ENCODE measurements at places on chromosomes 1 and 21.

- no peak for DNase-seq
Observed at GRCh38 chr1:25707280-25708016, 90.9 kb downstream of the MAN1C1 start.

DNA sequence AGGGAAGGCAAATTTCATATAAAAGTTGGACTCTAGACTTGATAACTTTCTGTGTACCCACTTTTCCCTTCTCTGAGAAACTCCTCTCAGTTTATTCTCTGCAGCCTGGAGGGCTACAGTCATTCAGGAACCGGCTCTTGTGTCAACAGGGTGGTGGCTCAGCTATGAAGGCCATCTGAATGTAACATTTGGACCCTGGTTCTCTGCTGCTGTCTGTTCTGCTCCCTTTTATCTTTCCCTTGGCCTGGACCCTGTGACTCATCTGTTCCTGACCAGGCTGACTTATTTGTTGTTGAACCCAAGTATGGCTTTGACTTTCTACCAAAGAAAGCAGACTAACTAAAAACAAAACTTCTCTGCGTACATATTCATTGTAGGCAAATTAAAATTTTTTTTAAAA, 75.4 kb downstream of the CENPF start:
- peak; percentile 58 for DNase-seq

DNA sequence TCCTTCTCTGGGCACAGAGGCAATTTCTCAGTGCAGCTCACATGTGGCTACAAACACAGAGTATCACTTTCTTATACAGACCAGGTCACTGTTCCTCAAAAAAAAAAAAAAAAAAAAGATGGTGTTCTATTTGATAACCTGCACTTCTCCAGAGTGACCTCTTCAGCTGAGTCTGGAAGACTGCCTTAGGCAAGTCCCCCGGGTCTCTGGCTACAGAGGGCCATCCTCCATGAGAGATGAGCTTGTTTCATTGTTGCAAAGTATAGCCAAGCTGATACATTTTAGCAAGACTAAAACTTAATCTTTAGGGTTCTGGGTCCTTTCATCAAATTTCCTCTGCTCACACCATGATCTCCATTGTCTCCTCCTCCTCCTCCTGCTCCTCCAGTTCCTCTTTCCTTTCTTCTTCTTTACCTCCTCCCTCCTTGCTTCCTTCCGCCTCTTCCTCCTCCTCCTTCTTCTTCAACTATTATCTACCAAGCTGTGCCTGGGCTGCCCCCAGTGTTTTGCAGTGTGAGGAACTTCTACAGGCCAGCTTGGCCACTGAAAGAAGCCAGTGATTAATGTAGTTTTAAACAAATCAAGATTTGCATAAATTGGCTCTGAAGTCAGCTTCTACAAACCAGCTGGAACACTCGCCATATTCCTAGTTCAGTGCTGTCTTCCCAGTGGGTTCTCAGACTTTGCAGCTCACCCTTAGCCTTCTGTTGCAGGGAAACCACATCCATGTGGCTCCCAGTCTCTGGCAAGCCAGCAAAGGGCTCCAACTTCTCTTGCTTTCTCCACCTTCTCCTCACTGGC, 139.4 kb downstream of the RUNX1 start:
- no peak for DNase-seq

DNA sequence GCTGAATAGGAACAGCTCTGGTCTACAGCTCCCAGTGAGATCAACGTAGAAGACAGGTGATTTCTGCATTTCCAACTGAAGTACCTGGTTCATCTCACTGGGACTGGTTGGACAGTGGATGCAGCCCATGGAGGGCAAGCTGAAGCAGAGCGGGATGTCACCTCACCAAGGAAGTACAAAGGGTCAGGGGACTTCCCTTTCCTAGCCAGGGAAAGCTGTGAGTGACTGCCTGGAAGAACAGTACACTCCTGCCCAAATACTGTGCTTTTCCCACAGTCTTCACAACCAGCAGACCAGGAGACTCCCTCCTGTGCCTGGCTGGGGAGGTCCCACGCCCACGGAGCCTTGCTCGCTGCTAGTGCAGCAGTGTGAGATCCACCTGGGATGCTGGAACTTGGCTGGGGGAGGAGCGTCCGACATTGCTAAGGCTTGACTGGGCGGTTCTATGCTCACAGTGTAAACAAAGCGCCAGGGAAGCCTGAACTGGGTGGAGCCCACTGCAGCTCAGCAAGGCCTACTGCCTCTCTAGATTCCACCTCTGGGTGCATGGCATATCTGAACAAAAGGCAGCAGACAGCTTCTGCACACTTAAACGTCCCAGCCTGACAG, 14.7 kb downstream of the CR1L start:
- DNase-seq: no peak

DNA sequence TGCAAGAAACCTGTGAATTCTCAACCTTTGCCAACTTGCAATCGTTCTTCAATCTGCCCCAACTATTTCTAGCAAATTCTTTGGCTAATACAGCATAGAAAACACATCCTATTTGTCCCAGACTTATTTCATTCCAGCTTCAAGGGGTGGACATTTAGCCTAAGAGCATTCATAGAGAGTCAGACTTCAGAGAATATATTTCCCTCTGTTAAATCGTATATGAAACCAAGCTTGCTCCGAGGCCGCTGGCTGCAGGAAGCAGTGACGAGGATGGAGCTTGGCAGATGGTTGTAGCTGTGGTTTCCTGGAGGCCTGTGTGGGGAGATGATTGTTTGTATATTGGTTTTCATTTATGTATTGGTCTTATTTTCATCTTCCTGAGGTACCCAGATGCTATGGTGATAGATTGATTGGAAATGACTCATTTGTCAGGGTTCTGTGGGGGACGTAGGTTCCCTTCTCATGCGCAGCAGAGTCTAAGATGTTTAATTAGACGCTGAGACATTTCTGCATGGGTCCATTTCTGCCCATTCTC, 26.1 kb downstream of the MAN1C1 start:
- DNase-seq: peak; percentile 57

- no peak for DNase-seq
Observed at GRCh38 chr1:36894824-36895223, 139.5 kb downstream of the GRIK3 start.

GRCh38 chr1:174982971-174983689, 16.6 kb upstream of the CACYBP start:
- DNase-seq: no peak

- no peak for DNase-seq
Observed at GRCh38 chr1:39666772-39667171, 5.1 kb downstream of the NT5C1A start.

DNA sequence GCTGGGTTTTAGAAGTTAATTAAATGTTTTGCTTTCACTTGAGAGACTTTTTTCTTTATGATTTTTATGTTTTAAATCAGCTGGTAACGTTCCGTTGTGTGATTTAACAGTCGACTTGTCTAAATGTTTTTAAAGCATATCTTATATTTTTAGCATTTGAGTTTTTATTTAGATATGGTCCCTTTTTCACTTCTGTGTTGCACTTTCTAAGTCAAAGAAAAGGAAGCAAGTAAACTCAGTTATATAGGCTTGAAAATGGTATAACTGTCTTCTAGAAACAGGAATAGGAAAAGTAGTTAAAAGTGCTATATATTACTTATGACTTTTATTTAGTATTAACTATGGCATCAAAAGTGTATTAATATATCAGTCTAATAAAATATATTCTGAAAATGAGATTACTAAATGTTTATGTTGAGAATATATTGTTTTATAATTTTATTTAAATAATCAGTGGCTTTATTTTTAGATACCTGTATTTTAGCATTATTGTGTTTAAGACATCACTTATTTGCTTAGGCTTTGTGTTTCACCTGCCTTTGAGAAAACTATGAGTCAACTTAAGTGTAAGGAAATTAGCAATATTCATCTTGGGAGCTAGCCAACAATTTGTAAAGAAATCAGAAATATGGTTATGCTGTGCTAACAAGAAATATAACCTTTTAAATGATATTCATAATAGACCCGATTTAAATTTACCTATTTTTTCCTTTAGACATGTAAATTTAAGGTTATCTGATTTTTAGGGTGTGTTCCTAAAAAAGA, 60.5 kb downstream of the RABGAP1L start:
- no peak for DNase-seq

DNA sequence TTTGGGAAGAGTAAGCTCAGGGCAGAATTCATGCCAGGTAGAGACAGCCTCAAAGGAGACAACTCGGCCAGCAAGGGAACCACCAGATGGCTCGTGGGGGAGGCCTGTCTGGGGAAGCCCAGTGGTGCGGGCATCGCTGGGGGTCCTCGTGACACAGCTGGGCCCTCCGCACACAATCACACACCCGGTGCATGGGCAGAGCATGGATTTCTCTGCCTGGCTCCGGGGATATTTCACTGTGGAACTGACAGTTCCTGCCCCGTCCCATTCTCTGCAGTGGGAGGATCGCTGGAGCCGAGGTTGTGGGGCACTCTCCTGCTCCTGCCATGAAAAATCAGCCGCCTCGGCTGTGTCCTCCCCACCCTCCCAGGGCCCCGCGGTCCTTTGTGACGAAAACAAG, 108.0 kb downstream of the CRYAA start:
- DNase-seq: no peak
